ENCODE measurements at places on chromosomes 5 and 9. TPM values are rescaled to one million over a fixed set of nuclear protein-coding genes. Genes with fewer than 3 reads are reported as not detected.

The FLT4 gene
- total RNA-seq = 17.3 TPM

The POLR3G gene
- total RNA-seq = 130 TPM

DNA sequence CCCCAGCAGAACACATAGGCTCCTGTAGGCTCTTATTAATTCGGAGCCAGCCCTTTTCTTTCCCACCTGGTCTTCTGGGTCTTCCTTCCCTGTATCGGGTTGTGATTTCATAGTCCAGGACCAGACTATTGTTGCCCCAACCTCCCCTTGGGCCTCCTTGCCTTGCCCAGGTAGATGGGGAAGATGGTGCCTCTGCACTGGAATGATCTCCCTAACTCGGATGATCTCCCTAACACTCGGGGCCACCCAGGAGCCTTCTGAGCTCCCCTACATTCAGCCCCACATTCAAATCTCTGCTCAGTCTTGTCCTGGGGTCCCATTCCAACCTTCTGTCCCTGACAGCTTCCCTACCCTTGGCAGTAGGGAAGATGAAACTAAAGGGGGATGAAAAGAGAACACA lies 2.7 kb upstream of the IRF1 start:
- H3K36me3 ChIP-seq = no peaks in the 10 kb centered on the region
- H3K4me3 ChIP-seq = no peak overlapping the region
- H3K27ac ChIP-seq = no peak overlapping the region
- peaks cover 39% of the 10 kb centered on the region for H3K27me3 ChIP-seq

DNA sequence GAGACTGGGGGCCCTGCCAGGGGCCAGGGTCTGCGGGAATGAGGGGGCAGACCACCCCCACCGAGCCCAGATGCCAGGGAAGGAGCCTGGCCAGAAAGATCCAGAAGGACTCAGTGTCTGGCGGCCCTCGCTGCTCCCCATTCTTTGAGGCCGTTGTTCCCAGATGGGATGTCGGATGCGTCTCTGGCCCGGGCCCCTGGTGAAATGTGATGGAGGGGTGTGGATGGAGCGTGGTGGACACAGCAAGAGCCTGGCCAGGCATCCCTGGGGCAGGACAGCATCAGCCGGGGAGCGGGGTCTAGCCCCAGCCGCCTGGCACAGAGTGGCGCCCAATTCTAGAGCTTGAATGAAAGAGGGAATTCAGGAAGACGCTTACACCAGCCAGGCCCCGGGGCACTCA lies 46.2 kb upstream of the NKD2 start:
- no peaks in the 10 kb centered on the region for H3K36me3 ChIP-seq
- H3K27me3 ChIP-seq = no peaks in the 10 kb centered on the region
- no peak overlapping the region for H3K27ac ChIP-seq
- no peaks in the 10 kb centered on the region for H3K4me1 ChIP-seq
- no peak overlapping the region for H3K4me3 ChIP-seq

DNA sequence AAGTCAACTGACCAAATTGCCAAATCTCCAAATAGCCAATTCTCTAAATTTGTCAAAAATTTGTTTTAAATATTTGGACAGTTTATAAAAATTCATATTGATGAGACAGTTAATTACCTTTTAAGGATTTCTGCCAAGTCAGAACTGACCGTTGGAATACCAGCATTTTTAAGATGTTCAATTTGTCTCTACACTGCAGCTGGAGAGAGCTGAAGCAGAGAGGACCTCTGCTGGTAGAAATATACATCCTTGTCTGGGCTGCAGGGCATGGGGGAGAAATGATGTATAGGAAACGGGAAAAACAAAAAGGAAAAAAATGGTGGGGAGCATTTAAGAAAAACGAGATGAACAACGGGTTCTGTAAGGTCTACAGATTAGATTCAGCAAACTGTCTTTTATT lies 16.8 kb downstream of the NR6A1 start:
- no peak overlapping the region for H3K27ac ChIP-seq
- no peak overlapping the region for H3K4me3 ChIP-seq
- no peaks in the 10 kb centered on the region for H3K27me3 ChIP-seq
- peaks cover 49% of the 10 kb centered on the region for H3K4me1 ChIP-seq

- H3K27me3 ChIP-seq = peaks cover 93% of the 10 kb centered on the region
- H3K27ac ChIP-seq = no peak within 1 kb of the TSS
- peaks cover 49% of the 10 kb centered on the region for H3K4me1 ChIP-seq
- no peaks in the 10 kb centered on the region for H3K36me3 ChIP-seq
- peak; percentile 72 for DNase-seq
- H3K4me3 ChIP-seq = peak within 1 kb of the TSS; percentile 77
Measured at GRCh38 chr9:21993893-21994555, at the start of gene CDKN2A. Gene CDKN2A, minus strand, starts transcription at chr9:21994392.

DNA sequence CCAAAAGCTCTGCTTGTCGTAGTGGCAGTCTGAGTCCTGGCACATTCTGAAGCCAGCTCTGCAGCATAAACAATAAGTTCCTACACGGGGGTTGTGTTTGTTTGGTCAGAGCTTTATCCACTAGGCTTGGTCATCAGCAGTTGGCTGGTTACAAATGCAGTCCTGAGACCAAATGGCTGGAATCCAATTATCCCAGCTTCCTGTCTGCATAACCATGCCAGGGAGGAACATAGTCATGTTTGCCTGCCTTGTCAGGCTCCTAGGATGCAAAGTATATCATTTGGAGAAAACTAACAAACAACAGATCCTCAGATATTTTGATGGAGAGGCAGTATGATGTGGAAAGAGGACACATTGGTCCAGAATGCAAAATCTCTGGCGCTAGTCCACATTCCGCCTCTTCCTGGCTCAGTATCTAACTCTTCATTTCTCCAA lies 85.8 kb downstream of the FBXO38 start:
- no peak for DNase-seq
- no peaks in the 10 kb centered on the region for H3K27me3 ChIP-seq
- no peaks in the 10 kb centered on the region for H3K4me1 ChIP-seq
- no peaks in the 10 kb centered on the region for H3K36me3 ChIP-seq

GRCh38 chr5:135436951-135437418 lies 10.2 kb downstream of the DCANP1 start:
- H3K4me1 ChIP-seq = no peaks in the 10 kb centered on the region
- no peaks in the 10 kb centered on the region for H3K27me3 ChIP-seq
- no peak for DNase-seq

Measured in GM23338 (cell line).